Lower lobe of right lung (tissue), 2 donors: ENCODE measurements at places on chromosomes 12 and 14. TPM values are rescaled to one million over a fixed set of nuclear protein-coding genes. Genes with fewer than 3 reads are reported as not detected.

DNA sequence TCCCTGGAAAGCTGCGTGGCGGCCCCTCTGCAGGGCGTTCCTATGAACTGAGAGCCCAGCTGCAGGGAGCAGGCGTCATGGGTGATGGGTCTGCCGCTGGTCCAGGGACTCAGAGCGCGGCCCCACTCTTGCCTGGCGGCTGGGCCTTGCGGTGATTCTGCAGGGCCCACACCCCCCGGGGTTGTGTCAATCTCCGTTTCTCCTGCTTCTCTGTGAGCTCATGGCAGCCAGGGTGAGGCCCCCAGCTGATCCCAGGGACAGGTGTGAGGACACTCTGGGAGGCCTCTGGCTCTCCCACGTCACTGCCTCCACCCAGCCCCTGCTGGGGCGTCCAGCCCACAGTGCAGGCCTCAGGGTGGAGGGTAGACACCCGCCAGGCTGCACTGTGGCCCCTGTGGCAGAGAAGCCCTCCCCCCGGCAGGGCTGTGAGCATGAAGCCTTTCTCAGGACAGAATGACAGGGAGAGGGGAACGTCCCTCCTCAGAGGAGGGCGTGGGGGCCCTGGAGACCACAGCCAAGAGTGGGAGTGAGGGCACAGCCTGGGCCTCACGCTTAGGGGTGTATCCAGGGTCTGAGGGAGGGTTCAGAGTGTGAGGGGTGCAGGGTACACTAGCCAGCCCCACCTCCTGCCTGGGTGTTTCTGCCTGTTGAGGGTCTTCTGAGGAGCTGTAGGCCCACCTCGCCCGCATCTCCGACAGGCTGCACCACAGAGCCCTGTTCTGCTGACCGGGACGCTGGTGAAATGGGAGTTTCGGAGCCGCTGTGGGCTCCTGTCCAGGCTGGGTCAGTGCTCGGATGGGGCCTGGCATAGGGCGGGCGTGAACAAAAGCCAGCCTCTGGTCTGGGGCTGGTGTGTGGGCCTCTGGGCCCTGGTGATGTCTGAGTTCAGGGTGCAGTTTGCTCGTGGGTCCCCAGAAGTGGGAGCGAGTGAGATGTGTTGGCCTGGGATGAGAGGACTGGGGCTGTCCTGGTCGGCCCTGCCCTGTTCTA is 26.7 kb upstream of the CRIP2 start:
- peaks cover 23% of the 10 kb centered on the region for H3K36me3 ChIP-seq
- H3K4me1 ChIP-seq, result peaks cover 9% of the 10 kb centered on the region
- DNase-seq, result no peak
- no peaks in the 10 kb centered on the region for H3K27me3 ChIP-seq

DNA sequence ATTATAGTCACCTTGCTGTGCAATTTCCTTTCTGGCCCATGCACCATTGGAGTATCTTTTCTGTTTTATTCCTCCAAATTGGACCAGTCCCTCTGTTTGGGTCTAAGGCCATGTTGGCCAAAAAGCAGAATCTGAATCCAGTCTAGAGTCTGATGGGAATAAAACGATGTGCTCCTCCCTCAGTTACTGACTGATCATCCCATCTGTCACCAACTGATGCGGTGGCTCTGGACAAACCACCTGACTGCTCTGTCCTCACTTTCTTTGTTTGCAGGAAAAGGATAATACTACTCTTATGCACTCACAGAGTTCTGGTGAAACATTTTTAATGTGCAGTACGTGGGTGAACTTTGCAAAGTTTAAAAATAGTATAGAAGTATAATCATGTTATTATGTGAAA is 120.2 kb upstream of the HIF1A start:
- no peak for DNase-seq
- no peaks in the 10 kb centered on the region for H3K27me3 ChIP-seq
- peaks cover 11% of the 10 kb centered on the region for H3K4me1 ChIP-seq
- no peak overlapping the region for H3K27ac ChIP-seq

Gene DCTN2
- 88.3 TPM for total RNA-seq

GRCh38 chr12:48199774-48200221 is 3.3 kb downstream of the OR10AD1 start:
- H3K4me3 ChIP-seq, result peak overlapping the region; percentile 71
- H3K4me1 ChIP-seq, result peaks cover 25% of the 10 kb centered on the region
- no peaks in the 10 kb centered on the region for H3K36me3 ChIP-seq
- H3K27ac ChIP-seq, result peak overlapping the region; percentile 100

- peaks cover 20% of the 10 kb centered on the region for H3K27me3 ChIP-seq
- H3K4me1 ChIP-seq, result no peaks in the 10 kb centered on the region
These were observed 2.1 kb downstream of the KRT83 start for GRCh38 chr12:52319097-52319496.

GRCh38 chr12:92339198-92339821 is 193.7 kb upstream of the BTG1 start:
- no peak overlapping the region for H3K4me3 ChIP-seq
- H3K36me3 ChIP-seq, result no peaks in the 10 kb centered on the region
- DNase-seq, result no peak
- H3K4me1 ChIP-seq, result peaks cover 6% of the 10 kb centered on the region
- H3K27me3 ChIP-seq, result no peaks in the 10 kb centered on the region
- no peak overlapping the region for H3K27ac ChIP-seq

Gene RTL1
- total RNA-seq, result not detected

Gene FAM186B
- 0.65 TPM for total RNA-seq

Gene SDS
- 1.1 TPM for total RNA-seq

Gene CLEC4C
- total RNA-seq, result not detected

DNA sequence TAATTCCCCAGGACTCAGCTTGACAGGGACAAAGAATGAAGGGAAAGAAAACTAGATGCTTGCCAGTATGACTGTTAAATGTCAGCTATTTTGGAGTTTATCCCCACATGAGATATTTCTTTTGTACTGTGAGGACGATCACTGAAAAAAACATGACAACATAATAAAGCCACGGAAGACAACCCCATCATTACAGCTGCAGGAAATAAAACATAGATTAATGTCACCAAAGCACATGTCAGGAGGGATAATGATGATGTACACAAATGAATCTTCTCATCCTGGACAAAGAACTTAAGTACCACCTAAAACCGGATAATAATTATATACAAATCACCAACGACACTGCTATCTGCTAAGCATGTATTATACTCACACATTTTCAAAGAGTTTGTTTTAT is 84.6 kb upstream of the GRIP1 start:
- no peaks in the 10 kb centered on the region for H3K27me3 ChIP-seq
- no peaks in the 10 kb centered on the region for H3K4me1 ChIP-seq
- no peak overlapping the region for H3K4me3 ChIP-seq
- no peak for DNase-seq

Gene GUCY2C
- not detected for total RNA-seq

- H3K4me3 ChIP-seq, result no peak overlapping the region
- H3K27me3 ChIP-seq, result no peaks in the 10 kb centered on the region
- H3K27ac ChIP-seq, result no peak overlapping the region
- no peaks in the 10 kb centered on the region for H3K36me3 ChIP-seq
- DNase-seq, result no peak
- H3K4me1 ChIP-seq, result no peaks in the 10 kb centered on the region
These were observed 22.3 kb downstream of the G2E3 start for GRCh38 chr14:30581283-30581625.

Gene MYF6
- total RNA-seq, result not detected

GRCh38 chr12:13784504-13784903 is 196.9 kb downstream of the GRIN2B start:
- no peak overlapping the region for H3K4me3 ChIP-seq
- DNase-seq, result no peak
- H3K27ac ChIP-seq, result no peak overlapping the region
- no peaks in the 10 kb centered on the region for H3K36me3 ChIP-seq
- H3K4me1 ChIP-seq, result no peaks in the 10 kb centered on the region

DNA sequence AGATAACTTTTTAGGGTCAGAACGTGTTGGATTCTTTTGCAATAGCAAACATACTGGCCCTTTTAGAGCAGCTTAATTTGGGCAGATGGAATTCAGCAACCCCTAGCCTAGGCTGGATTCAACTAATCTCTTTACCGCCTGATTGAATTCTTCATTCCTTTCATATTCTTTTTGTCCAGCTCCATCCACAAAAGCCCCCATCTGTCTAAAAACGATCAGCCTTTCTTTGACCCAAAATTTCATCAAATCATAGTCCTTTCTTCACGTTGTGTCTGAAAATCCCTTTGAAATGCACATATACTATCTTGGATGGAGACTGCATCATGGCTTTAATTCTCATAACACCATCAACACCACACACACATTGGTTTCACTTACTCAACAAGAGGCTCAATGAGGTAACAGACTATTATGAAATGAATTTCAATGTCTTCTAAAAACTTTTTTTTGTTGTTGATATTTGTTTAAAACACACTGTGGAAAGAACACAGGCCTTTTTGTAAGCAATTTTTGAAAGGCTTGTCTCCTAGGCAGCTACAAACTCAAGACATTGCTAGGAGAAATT is 128.0 kb upstream of the EEA1 start:
- peaks cover 18% of the 10 kb centered on the region for H3K4me1 ChIP-seq
- H3K36me3 ChIP-seq, result no peaks in the 10 kb centered on the region
- H3K4me3 ChIP-seq, result no peak overlapping the region
- no peak overlapping the region for H3K27ac ChIP-seq

- DNase-seq, result no peak
- peaks cover 32% of the 10 kb centered on the region for H3K36me3 ChIP-seq
- H3K4me1 ChIP-seq, result peaks cover 23% of the 10 kb centered on the region
- peak overlapping the region; percentile 55 for H3K4me3 ChIP-seq
- peak overlapping the region; percentile 92 for H3K27ac ChIP-seq
- no peaks in the 10 kb centered on the region for H3K27me3 ChIP-seq
These were observed 1.3 kb upstream of the PABPN1 start for GRCh38 chr14:23319746-23320583.

DNA sequence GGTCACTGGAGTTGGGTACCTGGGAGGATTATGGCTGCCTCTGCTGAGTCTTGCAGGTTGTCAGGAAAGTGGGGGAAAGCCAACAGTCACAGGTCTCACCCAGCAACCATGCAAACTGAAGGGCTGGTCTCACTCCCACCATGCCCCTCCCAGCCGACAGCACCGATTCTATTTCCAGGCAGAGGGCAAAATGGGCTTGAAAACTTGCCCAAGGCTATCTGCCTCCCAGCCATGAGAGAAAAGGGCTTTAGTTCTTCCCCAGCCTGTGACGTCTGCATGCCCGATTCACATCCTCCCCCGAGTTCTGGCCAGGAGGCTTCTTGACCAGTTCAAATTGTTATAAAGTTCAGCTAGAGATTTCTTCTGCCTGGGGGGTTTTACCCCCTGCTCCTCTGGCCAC is 9.9 kb upstream of the TAS2R30 start:
- H3K4me3 ChIP-seq, result no peak overlapping the region
- no peak overlapping the region for H3K27ac ChIP-seq
- no peak for DNase-seq
- no peaks in the 10 kb centered on the region for H3K4me1 ChIP-seq
- no peaks in the 10 kb centered on the region for H3K36me3 ChIP-seq

GRCh38 chr14:68682166-68683103 is 110.4 kb downstream of the ZFP36L1 start:
- H3K27me3 ChIP-seq, result no peaks in the 10 kb centered on the region
- H3K4me1 ChIP-seq, result peaks cover 55% of the 10 kb centered on the region
- no peak for DNase-seq
- H3K36me3 ChIP-seq, result no peaks in the 10 kb centered on the region
- peak overlapping the region; percentile 80 for H3K27ac ChIP-seq

Gene CCDC175
- 1.0 TPM for total RNA-seq

DNA sequence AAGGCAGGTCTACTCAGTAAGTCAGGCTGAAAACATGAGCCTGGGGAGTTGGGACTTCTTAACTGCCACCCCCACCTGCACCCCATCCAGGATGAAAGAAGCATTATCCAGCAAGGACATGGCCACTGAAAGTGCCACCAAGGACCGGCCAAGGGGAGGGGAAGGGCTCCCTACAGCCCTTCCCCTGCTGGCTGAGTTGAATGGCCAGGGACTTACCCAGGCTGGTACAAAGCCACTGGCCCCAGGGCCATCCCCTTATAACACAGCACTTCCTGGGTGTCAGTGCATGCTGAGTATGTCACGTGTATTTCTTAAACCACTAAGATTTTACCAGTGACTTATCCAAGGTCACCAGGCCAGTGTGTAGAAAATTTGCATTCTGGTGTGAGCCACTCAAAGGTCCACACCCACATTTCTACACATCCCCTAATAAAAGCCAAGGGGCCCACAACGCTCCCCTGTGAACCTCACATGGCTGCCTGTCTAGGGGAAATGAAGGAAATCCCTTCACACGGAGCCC is 29.3 kb upstream of the ZFP36L1 start:
- H3K27ac ChIP-seq, result no peak overlapping the region
- H3K27me3 ChIP-seq, result no peaks in the 10 kb centered on the region
- peaks cover 20% of the 10 kb centered on the region for H3K4me1 ChIP-seq
- DNase-seq, result no peak
- H3K36me3 ChIP-seq, result no peaks in the 10 kb centered on the region

DNA sequence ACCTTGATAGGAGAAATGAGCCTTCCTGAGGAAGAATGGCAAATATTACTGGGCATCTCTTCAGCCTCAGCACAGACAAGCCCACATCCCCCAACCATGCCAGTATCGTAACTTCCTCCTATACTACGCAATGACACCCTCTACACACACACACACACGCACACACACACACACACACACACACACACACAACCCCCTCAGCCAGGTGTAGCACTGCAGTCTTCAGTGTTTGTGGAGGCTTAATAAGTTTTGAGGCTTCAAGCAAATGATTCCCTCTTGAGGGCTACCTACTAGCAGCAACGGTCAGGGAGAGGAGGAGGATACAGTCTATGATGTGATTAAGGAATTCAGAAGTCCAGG is 1.6 kb downstream of the DGKA start:
- no peaks in the 10 kb centered on the region for H3K27me3 ChIP-seq
- H3K4me1 ChIP-seq, result peaks cover 57% of the 10 kb centered on the region
- no peak for DNase-seq
- H3K27ac ChIP-seq, result peak overlapping the region; percentile 84
- peak overlapping the region; percentile 75 for H3K4me3 ChIP-seq

GRCh38 chr14:68325267-68325807 is 467.5 kb downstream of the ZFP36L1 start:
- no peak for DNase-seq
- no peaks in the 10 kb centered on the region for H3K4me1 ChIP-seq
- no peaks in the 10 kb centered on the region for H3K36me3 ChIP-seq
- no peak overlapping the region for H3K27ac ChIP-seq

DNA sequence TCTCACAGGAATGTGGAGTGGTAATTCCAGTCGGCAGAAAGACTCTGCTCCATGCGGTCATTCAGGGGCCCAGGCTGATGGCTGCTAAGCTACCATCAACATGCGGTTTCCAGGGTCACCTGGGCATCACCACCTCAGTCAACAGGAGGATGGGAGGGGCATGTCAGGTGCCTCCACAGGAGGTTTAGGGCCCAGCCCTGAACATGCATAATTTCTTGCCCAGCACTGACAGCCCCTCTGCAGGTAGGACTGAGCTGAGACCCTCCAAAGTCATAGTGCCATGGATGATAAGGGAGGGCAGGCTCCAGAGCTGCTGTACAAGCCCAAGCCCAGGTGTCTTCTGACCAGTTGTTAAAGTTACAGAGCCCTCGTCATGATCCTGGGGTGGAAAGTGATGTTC is 244.0 kb upstream of the SFSWAP start:
- no peak for DNase-seq
- no peak overlapping the region for H3K27ac ChIP-seq
- H3K4me3 ChIP-seq, result no peak overlapping the region
- H3K27me3 ChIP-seq, result peaks cover 9% of the 10 kb centered on the region

GRCh38 chr14:103867523-103867953 is 20.2 kb upstream of the PPP1R13B start:
- DNase-seq, result peak; percentile 70
- H3K4me3 ChIP-seq, result no peak overlapping the region
- peak overlapping the region; percentile 60 for H3K27ac ChIP-seq
- H3K36me3 ChIP-seq, result no peaks in the 10 kb centered on the region

Gene PLXNC1
- 28.0 TPM for total RNA-seq

GRCh38 chr14:37124614-37125013 is 47.8 kb downstream of the SLC25A21 start:
- H3K27me3 ChIP-seq, result no peaks in the 10 kb centered on the region
- H3K36me3 ChIP-seq, result no peaks in the 10 kb centered on the region
- no peak overlapping the region for H3K27ac ChIP-seq
- DNase-seq, result no peak
- no peak overlapping the region for H3K4me3 ChIP-seq

Gene PHETA1
- 20.5 TPM for total RNA-seq
